ENCODE measurements at places on chromosomes 2 and 18.

DNA sequence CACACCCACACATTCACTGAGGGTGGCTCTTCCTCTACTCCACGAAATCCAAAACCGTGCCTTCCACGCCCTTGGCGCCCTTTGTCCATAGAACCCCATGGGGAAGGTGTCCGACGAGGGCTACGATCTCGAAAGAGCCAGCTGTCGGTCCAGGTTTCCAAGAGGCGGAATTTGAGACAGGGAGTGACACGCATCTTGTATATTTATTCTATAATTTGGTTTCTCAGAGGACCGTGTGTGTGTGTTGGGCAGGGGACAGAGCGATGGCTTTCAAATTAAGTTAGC lies 726 bp downstream of the C2orf69 start:
- no peak for DNase-seq

DNA sequence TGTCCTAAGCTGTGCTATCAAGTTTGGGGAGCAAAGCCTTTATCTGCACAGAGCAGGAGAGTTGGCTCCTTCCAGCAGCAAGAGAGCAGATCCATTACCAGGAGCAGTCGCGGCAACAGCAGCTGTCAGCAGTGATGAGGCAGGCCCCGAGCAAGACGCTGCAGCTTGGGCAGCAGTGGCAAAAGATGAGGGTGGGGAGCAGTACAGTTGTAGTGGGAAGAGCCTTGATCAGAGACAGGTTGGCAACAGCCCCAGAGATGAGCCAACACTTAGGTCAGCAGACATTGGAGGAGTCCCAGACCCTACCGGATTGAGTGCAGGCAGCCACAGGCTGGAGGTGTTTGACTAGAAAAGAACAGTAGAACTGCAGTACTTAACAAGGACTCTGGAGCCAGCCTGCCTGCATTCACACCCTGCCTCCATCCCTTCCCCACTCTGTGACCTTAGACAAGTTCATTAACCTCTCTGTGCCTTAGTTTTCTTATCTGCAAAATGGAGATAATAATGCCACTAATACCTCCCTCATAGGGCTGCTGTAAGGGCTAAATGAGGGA lies 117.1 kb upstream of the SERTAD2 start:
- DNase-seq, result no peak

DNA sequence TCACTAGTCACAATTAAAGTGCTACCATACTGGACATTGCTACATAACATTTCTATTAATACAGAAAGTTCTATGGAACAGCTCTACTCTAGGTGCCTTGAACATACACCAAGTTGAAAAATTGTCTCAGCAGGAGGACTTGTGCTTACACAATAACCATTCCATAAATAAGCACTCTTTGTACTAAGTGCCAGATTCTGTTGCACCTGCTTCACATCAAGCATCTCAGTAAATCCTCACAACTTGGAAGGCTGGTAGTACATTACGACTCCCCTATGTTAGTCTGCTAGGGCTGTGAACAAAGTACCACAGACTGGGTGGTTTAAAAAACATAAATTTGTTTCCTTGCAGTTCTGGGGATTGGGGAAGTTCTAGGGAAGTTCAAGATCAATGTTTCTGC lies 296.9 kb upstream of the NCKAP5 start:
- no peak for DNase-seq

- DNase-seq, result no peak
Observed at GRCh38 chr2:48248251-48248933, 281.6 kb upstream of the STON1 start.

- DNase-seq, result no peak
Observed at GRCh38 chr2:101329026-101329425, 20.5 kb upstream of the RNF149 start.

DNA sequence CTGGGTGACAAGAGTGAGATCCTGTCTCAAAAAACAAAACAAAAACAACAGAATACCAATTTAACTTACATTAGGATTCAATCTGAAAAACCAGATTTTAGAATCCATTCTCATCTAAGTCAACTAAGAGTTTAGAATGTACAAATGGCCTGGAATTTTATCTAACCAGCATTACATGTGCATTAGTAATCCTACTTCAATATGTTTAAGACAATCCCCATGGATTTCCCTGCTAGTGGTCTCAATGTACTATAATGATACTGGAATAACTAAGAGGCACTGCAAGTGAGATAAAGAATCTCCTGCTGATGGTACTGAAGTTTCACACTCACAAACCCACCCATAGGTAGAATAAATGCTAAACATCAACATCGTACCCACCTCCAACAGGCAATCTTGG lies 53.9 kb upstream of the DNER start:
- DNase-seq, result no peak

- no peak for DNase-seq
Observed at GRCh38 chr2:98507461-98507860, 62.8 kb downstream of the INPP4A start.

- no peak for DNase-seq
Observed at GRCh38 chr2:53829273-53829979, 30.3 kb downstream of the GPR75 start.

DNA sequence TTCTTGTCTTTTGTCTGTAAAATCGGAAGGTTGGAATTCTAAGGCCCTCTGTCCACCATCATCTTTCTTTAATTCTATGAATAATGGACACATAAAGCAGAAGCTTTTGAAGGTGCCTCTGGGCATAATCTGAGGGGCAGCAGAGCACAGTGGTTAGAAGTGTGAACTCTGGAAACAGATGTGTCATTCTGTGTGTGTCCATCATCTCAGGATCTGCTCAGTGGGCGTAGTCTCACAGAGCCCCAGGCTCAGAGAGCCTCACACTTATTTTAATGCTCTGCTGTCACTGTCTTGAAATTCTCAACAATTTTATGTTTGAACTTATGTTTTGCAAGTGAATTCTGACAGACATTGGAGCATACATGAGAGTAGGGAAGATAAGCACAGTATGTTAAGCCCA lies 31.0 kb upstream of the CCDC93 start:
- no peak for DNase-seq

- no peak for DNase-seq
Observed at GRCh38 chr18:22547807-22548561, 130.3 kb upstream of the CTAGE1 start.

GRCh38 chr2:8876628-8877027 lies 39.2 kb upstream of the KIDINS220 start:
- no peak for DNase-seq

DNA sequence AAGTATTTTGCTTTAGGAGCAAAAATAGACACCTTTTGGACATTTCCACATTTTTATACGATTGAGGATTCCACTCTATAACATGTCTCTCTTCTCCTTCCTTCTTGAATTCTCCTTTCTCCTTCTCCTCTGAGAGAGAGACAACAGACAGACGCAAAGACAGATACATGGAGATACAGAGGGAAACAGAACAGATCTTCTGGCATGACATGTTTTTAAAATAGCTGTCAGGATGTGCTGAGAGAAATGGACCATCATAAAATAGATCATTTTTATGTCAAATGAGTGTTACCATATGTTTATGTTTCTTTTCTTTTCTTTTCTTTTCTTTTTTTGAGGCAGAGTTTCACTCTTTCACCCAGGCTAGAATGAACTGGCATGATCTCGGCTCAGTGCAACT lies 44.4 kb upstream of the ZNF532 start:
- no peak for DNase-seq

- DNase-seq, result no peak
Observed at GRCh38 chr2:117701365-117701764, 113.1 kb upstream of the DDX18 start.

- DNase-seq, result no peak
Observed at GRCh38 chr2:215738351-215738750, 275.0 kb downstream of the MREG start.

DNA sequence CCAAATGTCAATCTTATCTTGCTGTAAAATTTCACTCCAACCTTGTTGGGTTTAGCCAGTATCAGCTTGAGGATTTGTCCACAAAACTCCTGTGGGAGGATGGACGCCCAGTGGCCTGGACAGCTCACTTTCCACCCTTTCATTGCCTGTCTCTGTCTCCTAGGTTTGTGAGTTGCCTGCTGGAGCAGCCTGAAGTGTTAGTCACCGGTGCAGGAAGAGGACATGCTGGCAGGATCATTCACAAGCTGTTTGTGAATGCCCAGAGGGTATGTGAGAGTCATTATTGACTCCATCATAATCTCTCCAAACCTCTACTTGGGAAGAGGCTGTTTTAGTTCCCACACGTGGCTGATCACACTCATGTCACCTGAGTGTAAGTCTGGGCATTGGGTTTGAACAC lies 112.3 kb downstream of the RAB3GAP1 start:
- no peak for DNase-seq

DNA sequence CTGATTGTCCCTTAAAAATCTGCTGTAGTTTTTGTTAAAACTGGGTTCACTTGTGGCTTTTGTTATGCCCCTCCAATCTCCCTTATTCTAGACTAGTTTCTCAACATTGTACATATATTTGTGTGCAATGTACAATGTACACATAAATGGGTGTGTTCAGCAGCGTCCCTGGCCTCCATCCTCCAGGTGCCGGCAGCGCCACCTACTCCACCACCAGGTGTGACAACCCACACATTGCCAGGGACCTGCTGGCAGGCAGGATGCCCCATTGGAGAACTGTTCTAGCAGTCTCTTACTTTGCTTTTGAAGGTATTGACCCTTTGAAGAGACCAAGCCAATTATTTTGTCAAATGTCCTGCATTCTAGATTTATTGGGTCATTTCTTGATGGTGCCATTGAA lies 75.4 kb downstream of the SH3RF3 start:
- DNase-seq, result no peak

DNA sequence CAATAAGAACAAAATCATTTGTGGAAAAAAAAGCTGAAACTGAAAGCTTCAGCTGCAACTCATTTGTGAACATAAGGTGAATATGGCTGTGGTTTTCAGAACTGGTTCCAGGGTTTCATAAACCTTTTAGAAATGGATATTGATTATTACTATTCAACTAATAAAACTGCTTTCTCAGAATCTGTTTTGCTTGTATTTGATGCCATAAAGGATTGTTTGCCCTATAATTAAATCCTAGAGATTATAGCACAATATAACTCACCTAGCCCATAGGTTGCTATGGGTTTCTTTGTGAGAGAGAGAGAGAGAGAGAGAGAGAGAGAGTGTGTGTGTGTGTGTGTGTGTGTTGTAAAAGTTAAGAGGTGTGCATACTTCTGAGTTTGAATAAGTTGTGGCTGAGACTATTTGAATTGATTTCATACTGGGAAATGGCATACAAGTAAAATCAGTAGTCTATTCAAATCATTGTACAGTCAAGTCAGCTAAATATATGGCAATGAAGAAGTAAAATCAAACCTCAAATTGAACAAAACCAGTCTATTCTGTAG lies 339.2 kb downstream of the ARHGAP15 start:
- DNase-seq, result no peak

GRCh38 chr2:118459426-118459825 lies 371.2 kb downstream of the INSIG2 start:
- no peak for DNase-seq

- no peak for DNase-seq
Observed at GRCh38 chr2:223937535-223937934, 7.6 kb downstream of the WDFY1 start.

DNA sequence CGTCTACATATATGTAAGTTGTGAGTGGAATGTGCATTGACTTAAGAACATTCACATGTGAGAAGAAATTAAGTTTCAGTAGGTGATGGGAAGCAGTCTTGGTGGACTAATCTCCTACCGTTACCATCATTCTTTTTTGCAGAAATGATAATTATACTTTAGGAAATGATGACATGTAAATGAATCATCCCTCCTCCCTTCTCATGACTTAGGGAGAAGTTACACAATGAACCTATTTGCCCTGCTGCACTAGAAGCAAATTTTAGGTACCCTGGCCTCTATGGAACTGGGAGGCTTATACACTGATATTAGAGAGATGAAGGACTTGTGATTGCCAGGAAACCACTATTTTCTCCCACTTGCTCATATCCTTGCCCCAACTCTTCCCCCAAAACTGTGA lies 214.2 kb downstream of the CALCRL start:
- DNase-seq, result no peak

DNA sequence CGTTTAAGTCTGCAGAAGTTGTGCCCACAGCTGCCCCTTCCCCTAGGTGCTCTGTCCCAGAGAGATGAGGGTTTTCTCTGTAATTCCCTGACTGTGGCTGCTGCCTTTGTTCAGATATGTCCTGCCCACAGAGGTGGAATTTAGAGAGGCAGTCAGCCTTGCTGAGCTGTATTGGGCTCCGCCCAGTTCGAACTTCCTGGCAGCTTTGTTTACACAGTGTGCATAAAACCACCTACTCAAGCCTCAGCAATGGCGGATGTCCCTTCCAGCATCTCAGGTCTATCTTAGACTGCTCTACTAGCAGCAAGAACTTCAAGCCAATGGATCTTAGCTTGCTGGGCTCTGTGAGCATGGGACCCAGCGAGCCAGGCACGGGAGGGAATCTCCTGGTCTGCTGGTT lies 48.1 kb downstream of the LHCGR start:
- no peak for DNase-seq

DNA sequence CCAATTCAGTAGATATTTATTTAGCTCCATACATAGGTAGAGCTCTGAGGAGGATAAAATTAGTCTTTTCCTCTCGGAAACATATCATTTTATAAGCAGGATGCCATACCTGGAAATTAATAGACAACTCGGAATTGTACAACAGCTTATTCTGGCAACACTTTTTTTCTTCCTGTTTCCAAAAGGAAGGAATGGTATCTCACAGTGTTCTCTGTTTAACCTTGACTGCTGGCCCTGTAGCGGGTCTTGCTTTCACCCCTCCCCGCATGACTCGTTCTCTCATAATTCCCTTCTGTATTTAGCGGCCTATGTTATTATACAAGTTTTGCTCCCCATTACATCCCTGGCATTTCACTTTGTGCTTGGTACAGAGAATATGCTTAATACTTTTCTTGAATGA lies 2.5 kb upstream of the KYNU start:
- no peak for DNase-seq

DNA sequence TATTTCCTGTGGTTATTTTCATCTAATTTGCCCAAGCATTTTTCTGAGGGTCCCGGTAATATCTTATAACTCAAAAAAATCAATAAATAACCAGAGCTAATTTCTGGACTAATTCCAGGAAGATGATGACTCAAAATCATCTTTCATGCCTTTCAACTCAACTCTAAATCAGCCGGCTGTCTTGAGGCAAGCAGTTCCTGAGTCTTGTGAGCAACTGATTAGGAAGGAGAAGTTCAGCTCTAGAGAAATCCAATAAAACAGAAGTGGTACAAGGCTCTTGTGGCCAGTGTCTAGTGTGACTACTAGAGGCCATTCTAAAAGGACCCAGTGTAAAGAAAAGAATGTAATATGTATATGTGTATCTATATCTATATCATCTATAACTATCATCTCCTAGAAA lies 890.4 kb downstream of the TRIB2 start:
- DNase-seq, result no peak

Data from hypothalamus (tissue), 51 donors.